ENCODE measurements at places on chromosomes 4 and X. TPM values are rescaled to one million over a fixed set of nuclear protein-coding genes. Genes with fewer than 3 reads are reported as not detected.

CTAG1A gene
- total RNA-seq = not detected

CD40LG gene
- not detected for total RNA-seq

EGFL6 gene
- not detected for total RNA-seq

MAML3 gene
- total RNA-seq = 20.8 TPM

PAGE2B gene
- total RNA-seq = not detected

PABPC1L2B gene
- total RNA-seq = not detected

SPANXB1 gene
- not detected for total RNA-seq

PAGE5 gene
- not detected for total RNA-seq

FGA gene
- total RNA-seq = not detected

TMEM255A gene
- 0.87 TPM for total RNA-seq

SSX3 gene
- not detected for total RNA-seq

BANK1 gene
- 52.6 TPM for total RNA-seq

OTUD6A gene
- total RNA-seq = not detected

LPAR4 gene
- not detected for total RNA-seq

SPANXN3 gene
- not detected for total RNA-seq

UGT2B7 gene
- total RNA-seq = not detected

GRIA3 gene
- not detected for total RNA-seq

EDNRA gene
- not detected for total RNA-seq

CCSER1 gene
- total RNA-seq = 0.87 TPM

VEGFC gene
- not detected for total RNA-seq

HPSE gene
- total RNA-seq = 0.11 TPM

XPNPEP2 gene
- not detected for total RNA-seq

MAGEB17 gene
- total RNA-seq = not detected

NKAP gene
- 6.5 TPM for total RNA-seq

NUDT9 gene
- total RNA-seq = 17.6 TPM

SUPT20HL2 gene
- total RNA-seq = not detected

BTC gene
- total RNA-seq = not detected

MAGEA2 gene
- total RNA-seq = not detected

DBET gene
- total RNA-seq = not detected

CTPS2 gene
- 18.9 TPM for total RNA-seq

MAGEA11 gene
- not detected for total RNA-seq
